ENCODE measurements at places on chromosomes 7 and 10.

GRCh38 chr7:158809596-158809995 lies 19.7 kb downstream of the ESYT2 start:
- DNase-seq = no peak

DNA sequence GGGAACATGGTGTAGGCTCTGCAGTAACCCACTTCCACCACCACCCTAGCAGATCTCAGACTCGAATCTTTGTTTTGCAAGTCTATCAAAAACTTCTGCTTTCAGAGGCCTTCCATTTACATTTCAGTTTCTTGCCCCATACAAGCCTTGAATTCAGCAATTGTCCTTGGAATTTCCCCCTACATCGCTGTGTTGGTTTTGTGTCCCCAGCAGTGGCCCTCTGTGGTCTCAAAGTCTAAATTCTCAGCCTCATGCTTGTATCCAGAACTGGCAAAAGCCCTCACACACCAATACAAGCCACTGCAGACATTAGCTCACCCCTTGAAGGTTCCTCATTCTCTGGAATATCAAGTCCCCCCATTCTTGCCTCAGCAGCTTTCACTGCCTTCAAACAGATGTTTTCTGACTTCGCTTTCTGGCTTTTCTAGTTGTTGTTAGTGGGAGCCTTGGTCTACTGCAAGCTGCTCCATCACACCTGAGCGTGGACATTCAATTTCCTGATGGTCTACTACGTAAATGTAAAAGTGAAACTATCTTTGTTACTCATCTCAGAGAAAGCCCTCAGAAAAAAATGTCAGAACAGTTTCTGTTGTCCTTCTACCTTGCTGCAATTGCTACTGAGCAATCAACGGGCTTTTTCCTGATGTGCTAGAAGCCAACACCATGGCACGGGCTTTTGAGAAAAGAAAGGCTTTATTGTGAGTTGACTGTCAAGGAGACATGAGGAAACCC lies 1.8 kb upstream of the NUB1 start:
- no peak for DNase-seq

DNA sequence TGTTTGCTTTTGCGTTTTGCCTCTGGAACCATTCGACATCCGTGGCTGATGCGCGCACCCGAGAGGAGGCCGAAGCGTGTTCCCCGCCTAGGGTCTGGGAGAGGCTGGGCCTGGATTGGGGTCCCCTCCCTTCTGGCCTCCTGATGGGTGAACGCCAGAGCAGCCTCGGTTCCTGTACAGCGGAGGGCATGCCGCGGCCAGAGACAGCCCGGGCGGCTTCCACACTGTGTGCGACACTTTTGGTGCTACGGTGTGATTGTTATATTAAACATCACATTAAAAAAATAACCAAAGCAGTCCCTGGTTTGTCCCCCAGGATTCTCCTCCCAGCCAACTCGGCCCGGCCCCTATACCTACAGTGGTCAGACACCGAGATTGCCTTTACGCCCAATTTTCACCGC lies 3.7 kb upstream of the HOXA7 start:
- DNase-seq = no peak

GRCh38 chr7:73707045-73707631 lies 12.3 kb downstream of the STX1A start:
- no peak for DNase-seq

DNA sequence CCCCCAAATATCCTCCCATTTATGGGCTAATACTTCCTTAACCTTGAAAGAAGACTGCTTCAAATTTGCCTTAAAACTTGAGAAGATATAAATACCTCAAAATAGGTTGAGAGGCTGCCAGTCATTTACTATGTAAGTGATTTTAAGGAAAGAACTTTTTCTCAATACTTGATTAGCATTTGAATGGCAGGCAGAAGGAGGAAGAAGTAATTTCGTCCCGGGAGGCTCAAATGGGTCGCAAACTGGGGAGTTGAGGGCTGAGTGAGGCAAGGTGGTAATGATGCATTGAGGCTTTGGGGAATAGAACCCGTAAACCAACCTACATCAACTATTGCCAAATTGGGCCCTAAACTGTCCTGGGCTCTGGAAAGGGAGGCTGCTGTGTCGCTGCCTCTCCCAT lies 11.1 kb downstream of the CAMK1D start:
- no peak for DNase-seq

- DNase-seq = no peak
These were observed 1.1 kb downstream of the NDUFB2 start for GRCh38 chr7:140697447-140698143.

Data from renal cortex interstitium (tissue), 15 donors.